ENCODE measurements at places on chromosomes 11 and 22.

DNA sequence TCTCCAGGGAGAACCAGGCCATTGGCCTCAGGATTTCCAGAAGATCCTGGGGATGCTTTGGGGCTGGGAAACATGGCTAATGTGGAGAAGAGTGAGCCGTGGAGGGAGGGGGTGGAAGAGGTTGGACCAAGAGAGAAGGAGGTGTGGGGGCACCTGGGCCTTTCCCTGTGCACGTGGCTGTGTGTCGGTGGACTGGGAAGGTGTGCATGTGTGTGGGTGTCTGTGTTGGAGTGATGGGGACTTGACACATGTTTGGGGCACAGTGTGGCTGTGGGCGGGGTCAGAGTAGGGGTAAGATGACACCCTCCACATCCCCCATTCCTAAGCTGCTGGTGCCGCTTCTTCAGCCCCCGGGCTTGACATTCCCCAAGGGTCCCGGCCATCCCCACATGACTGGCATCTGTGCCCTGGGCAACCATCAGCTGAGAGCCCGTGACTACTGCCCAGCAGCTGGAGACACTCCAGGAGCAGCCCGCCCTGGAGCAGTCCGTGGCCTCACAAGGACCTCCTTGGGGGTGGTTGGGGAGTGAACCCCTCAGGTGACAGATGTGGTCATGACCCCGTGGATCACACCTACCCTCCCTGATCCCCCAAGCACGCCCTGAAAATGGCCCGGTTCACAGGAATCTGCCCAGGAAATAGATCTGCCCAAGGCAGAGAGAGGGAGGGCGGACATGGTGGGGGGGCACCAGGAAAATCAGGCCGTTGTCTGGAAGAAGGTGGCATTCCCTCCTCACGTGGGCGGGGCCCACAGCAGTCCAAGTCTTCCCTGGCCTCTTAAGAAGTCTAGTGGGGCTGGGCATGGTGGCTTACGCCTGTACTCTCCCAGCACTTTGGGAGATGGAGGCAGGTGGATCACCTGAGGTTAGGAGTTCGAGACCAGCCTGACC is 34.8 kb upstream of the SOX10 start:
- DNase-seq, result no peak

DNA sequence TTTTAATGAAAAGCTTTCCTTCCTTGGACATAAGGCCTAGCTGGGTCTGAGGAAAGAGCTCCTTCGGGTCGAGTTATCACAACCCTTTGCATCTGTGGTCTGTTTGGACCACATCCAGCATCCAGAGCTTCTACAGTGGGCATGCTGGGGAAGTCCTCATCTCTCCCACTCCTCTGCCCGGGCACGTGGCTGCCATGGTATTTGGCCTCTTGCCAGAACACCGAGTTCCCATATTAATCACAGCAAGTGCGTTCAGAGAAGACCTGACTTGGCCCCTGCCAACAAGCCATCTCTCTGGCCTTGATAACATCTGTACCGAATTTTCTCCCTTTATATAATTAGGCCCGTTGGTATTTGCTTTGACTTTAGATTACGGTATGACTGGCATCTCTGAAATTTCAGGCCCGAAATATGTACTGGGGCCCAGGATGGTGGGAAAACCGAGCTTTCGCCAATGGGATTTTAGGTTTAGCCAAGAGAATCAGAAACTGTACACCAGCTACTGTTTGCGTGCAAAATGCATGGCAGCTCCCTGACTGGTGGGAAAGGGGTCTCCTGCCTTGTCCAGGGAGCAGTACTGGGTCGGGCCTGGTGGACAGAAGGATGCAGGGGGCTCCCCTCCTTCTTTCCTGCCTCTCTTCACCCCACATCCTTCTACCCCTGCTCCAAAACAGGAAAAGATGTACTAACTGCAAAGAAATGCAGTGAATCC is 90.0 kb downstream of the MICAL2 start:
- DNase-seq, result no peak

DNA sequence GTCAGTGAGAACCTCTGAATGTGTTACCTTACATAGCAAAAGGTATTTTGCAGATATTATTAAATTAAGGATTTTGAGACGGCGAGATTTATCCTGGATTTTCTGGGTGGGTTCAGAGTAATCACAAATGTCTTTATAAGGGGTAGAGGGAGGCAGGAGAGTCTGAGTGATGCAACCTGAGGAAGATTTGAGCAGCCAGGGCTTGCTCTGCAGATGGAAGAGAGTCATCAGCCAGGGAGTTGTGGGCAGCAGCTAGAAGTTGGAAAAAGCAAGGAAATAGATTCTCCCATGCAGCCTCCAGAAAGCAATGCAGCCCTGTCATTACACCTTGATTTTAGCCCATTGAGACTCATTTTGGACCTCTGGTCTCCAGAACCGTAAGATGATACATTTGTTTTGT is 4.1 kb upstream of the WDR74 start:
- DNase-seq, result no peak

- no peak for DNase-seq
Measured at GRCh38 chr11:82889133-82890001, 10.9 kb downstream of the PRCP start.

GRCh38 chr11:85459304-85459703 is 167.8 kb downstream of the DLG2 start:
- no peak for DNase-seq

- no peak for DNase-seq
Measured at GRCh38 chr11:102419181-102419580, 33.4 kb downstream of the TMEM123 start.

Measured in central memory CD4-positive, alpha-beta T cell (primary cell).